ENCODE measurements at places on chromosomes 16 and 17.

DNA sequence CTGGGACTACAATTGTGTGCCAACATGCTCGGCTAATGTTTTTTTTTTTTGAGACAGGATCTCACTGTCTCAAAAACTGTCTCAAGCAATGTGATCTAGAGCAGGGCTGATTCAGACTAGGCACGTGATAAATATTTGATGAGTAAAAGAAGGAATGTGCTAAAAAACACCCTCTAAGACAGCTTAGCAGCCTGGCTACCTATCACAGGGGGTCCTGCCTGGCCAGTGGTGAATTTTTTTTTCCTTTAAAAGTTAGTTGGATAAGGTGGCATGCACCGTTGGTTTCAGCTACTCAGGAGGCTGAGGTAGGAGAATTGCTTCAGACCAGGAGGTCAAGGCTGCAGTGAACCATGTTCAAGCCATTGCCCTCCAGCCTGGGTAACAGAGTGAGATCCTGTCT, 14.8 kb upstream of the GPATCH8 start:
- DNase-seq, result no peak

DNA sequence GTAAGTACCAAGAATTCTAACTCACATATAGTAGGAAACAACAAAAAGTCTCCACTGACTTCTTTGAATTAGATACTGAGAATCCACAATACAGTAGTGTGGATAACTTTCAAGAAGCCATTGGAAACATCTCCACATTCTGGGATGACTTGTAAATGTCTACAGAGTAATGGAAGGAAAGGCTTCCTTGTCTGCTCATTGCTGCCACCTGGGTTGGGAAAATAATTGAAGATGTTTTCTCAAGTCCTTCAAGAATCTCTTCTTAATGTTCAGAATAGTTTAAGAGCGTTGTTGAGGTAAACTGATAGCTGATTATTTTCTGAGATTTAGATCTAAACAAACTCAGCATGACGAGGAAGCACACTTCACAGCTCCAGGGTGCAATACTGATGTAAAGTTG, 14.0 kb downstream of the CPSF4L start:
- DNase-seq, result no peak

DNA sequence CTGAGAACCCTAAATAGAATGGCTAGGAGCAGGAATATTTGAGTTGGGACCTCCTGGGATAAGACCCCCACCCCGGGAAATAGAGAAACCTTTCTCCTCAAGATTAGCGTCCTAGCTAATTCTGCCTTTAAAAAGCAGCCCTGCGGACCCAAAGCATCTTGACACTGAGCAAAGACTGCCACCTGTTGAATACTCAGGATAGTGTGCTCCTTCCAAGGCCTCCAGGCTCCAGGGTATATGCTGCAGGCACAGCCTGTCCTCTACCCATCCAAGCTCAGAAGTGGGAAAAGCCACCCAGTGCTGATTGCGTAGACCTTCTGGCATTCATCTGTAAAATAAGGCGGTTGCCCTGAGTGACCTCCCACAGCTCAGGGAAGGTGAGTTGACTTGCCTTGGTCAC, 456.2 kb upstream of the DYNLRB2 start:
- peak; percentile 88 for DNase-seq

- peak; percentile 72 for DNase-seq
Observed at GRCh38 chr16:88459366-88460073, 6.4 kb downstream of the ZFPM1 start.

GRCh38 chr17:47700471-47701449, 6.8 kb downstream of the TBKBP1 start:
- DNase-seq, result peak; percentile 72

- DNase-seq, result no peak
Observed at GRCh38 chr16:59030923-59031485, 296.9 kb upstream of the GOT2 start.

DNA sequence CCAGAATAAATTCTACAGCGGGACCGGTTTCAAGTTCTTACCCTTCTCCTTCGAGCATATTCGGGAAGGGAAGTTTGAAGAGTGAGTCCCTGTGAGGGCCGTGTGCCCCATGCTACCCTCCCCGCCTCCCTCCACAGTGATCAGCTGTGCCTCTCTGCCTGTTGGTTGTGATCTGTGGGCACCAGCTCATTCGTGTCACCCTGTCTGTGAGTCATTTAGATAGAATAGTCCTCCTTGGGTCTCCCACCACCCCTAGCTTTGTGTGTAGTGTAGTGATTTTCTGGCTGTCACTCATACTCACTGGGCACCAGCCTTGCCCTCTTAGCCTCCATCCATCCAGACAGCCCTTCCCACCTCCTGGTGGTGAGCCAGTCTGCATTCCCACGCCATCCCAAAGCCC, 15.0 kb upstream of the NAGLU start:
- DNase-seq, result no peak
